ENCODE measurements at places on chromosomes 5 and 9.

DNA sequence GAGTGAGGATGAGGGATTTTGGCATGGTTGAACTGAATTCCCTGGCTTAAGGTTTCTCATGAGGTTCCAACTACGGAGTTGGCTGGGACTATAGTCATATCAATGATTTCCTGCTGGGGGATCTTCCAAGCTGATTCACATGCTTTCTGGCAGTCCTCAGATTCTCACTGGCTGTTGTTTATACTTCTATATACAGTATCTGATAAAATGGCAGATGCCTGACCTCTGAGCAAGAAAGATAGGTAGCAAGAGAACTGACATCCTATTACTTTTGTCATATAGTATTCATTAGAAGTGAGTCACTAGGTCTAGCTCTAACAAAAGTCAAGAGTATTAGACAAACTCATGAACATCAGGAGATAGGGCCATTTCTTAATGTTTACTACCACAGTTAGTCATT lies 440.9 kb upstream of the EDIL3 start:
- DNase-seq = no peak

DNA sequence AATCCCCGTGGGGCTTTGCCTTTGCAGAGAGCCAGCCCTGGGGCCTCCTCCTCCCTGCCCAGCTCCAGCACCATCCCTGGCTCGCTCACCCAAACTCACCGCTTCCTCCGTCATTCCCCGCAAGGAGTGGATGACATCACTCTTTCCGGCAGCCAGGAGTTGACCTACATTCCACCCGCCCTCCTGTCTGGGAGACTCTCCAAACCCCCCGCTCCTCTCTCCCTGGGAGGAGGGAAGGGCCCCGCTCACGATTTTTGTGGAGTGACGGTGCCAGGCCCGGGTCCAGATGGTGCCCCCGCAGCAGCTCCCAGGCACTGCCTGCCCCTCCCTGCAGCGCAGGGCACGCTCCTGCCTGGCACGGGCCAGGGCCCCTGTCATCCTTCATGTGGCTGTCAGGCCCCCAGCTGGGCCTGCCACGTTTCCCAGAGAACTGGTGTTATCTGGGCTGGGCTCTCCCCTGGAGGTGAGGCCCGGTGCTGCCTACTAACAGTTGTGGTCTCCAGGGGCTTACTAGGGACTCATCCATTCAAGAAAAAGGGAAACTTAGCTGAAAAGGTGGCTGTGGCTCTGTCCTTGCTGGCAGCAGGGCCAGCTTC lies 52.3 kb downstream of the NTNG2 start:
- peak; percentile 87 for DNase-seq

DNA sequence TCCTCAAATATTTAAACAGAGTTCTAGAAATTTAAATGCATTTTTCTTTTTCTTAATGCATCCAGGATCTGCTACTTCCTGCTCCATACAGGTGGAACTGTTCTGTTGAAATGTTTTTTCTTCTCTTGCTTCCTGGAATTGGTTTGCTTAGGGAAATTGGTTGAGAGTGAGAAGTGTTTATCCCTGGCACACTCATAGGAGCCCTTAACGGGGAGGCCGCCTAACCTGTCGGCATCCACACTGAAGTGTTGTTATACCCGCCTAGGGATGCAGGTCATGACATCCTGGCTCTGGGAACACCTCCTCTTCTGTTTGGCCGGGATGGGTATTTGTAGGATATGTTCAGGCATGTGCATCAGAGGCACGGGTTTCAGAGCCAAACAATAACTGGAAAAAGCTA lies 239.7 kb downstream of the GADD45G start:
- DNase-seq = no peak

GRCh38 chr5:56006094-56006493 lies 11.3 kb upstream of the IL6ST start:
- DNase-seq = no peak

DNA sequence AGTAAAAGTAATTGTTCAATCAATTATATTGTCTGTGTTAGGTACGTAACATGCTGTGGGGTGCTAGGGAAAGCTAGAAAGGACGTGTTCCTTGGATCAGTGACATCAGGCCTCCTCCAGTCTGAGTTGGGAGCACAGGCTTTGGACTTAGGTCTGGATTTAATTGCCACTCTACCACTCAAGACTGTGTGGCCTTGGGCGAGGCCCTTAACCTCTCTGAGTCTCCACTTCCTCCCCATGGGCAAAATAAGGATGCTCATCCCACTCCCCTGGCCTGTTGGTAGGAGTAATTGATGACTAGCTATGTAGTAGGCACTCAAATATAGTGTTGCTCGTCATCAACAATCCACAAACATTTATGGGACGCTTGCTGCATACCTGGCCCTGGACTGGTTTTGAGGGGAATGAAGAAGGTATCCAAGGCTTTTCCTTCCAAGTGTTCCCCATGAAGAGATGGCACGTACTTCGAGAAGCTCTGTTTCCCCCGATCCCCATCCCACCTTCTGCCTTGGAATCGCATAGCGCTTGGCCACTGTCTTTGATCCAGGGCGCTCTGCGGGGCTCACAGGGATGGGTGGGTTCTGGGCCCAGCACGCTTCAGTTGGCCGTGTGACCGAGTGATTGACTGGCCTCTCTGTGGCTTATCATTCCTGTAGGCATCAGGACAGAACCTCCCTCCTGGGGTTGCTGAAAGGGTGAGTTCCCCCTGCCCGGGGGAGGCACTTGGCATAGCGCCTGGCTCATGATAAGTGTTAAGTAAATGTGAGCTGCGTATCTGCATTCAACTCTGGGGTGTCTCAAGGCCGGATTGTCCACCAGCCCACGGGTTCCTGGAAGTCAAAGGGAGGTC lies 8.1 kb downstream of the FGF18 start:
- DNase-seq = no peak

DNA sequence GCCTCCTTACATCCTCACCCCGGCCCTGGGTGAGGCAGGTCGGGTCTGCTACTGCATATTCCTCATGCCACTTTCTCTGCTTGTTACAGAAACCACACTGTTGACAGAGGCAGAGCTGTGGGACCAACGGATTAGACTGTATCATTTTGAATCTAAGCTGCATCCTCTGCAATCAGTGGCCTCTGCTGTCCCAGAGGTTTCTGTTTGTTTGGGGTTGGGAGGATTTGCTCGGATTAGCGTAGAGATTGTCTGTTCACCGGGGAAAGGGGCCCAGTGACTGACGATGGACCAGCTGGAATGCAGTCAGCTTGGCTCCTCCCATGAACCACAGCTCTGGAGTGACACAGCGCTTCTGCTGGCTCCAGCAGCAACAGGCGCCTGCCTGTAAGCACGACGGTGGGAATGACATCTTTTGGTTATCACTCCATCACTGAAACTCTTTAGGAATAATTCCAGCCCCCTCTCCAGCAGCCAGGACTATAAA lies 37.3 kb upstream of the ADRA1B start:
- DNase-seq = peak; percentile 85

- no peak for DNase-seq
Observed at GRCh38 chr5:162230348-162230747, 162.8 kb downstream of the GABRG2 start.

GRCh38 chr5:90084342-90084741 lies 325.2 kb downstream of the CETN3 start:
- DNase-seq = no peak

- peak; percentile 18 for DNase-seq
Observed at GRCh38 chr5:71475788-71476384, 20.4 kb downstream of the BDP1 start.

Measured in AG10803 (cell line).